ENCODE measurements at places on chromosomes 5 and 9. TPM values are rescaled to one million over a fixed set of nuclear protein-coding genes. Genes with fewer than 3 reads are reported as not detected.

DNA sequence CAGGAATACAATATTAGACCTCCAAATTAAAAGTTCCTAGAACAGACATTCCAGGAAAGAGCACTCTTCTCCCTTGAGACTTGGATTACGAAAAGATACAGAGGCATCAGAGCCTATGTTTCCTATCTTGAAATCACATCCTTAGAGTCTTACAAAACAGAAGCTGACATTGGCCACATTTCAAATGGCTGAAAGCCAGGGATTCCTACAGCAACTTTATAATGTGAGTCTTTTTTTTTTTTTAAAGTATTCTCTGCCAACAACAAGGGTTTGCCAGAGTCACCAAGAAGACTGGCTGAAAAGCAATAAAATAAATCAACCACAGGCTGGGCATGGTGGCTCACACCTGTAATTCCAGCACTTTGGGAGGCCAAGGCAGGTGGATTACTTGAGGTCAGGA is 63.1 kb downstream of the TRPM6 start:
- DNase-seq: no peak

The GRIA1 gene
- 0.42 TPM for total RNA-seq

The STOM gene
- total RNA-seq: 89.6 TPM

The PCDHA1 gene
- total RNA-seq: not detected

Data from psoas muscle (tissue), 8 donors.